Aorta (tissue), 5 donors: ENCODE measurements at places on chromosomes 7 and 10. TPM values are rescaled to one million over a fixed set of nuclear protein-coding genes. Genes with fewer than 3 reads are reported as not detected.

TEX36 gene
- total RNA-seq = not detected

GRM3 gene
- total RNA-seq = not detected

PAX4 gene
- not detected for total RNA-seq

CYP2W1 gene
- total RNA-seq = not detected

CRPPA gene
- 2.1 TPM for total RNA-seq

ELAPOR2 gene
- total RNA-seq = 23.7 TPM

PNLIPRP1 gene
- total RNA-seq = 0.94 TPM

MLXIPL gene
- total RNA-seq = 4.5 TPM

SFTPA1 gene
- 1.7 TPM for total RNA-seq

ACHE gene
- 2.0 TPM for total RNA-seq
